HCEC 1CT (cell line): ENCODE measurements at places on chromosomes 5 and 9.

GRCh38 chr9:117485176-117485575, 70.3 kb upstream of the ASTN2 start:
- no peak for DNase-seq

DNA sequence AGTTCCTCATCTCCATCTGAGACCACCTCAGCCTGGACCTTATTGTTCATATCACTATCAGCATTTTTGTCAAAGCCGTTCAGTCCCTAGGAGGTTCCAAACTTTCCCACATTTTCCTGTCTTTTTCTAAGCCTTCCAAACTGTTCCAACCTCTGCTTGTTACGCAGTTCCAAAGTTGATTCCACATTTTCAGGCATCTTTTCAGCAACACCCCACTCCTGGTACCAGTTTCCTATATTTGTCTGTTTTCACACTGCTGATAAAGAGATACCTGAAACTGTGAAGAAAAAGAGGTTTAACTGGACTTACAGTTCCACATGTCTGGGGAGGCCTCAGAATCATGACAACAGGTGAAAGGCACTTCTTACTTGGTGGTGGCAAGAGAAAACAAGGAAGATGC, 622.1 kb downstream of the MAT2B start:
- DNase-seq: no peak

DNA sequence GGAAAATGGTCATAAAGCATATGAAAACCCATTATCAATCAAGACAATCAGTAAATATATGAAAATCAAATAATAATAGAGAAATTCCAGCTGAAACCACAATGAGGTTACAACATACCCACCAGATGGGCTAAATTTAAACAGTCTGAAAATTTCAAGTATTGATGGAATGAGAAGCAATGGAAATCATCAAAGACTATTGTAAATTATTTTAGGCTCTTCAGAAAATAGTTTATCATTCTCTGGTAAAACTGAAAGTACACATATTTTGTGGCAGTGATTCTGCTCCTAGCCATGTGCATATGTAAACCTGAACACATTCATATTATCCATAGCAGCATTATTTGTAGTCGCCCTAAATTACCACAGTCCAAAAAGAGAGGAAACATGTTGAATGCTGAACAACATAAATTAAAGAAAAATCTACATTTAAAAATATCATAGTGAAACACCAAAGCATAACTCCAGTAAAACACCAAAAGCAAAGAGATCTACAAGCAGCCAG, 215.3 kb downstream of the PRELID2 start:
- DNase-seq: peak; percentile 1

GRCh38 chr9:5459289-5459829, 9.0 kb downstream of the CD274 start:
- no peak for DNase-seq

DNA sequence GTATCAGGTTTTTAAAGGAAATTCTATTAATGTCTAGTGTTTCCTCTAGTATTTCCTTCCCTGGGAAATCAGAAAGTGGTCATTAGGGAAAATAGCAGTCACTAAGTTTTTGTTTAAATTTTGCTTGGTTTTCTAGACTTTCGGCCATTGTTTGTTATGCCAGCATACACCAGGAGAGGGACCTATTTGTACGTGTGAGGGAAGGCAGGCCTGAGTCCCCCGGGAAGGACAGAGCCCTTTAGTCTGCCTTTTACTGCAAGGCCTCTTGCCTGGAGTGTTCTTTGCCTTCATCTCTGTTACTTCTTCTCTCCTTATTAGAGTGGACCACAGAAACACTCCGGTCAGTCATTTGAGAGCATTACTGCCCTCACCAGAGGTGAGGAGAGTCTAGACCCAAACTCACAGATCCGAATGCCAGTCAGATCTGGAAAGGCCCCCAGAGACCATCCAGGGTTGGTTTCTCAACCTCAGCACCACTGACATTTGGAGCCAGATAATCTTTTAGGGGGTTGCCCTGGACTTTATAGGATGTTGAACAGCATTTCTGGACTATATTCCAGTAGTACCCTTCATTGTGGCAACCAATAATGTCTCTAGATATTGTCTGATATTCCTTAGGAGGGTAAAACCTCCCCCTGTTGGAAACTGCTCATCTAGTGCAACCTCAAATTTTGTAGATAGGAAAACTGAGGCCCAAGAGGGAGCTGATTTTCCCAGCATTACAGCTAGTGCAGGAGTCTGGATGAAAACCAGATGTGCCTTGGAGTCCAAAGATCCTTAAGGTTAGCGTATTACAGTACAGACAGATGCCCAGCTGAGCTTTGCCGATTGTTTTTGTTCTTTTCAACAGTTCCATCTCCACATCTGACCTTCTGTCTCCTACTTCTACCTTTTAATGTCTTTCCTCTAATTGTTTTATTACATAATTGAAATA, 93.0 kb upstream of the NIPAL4 start:
- DNase-seq: peak; percentile 79

- no peak for DNase-seq
Observed at GRCh38 chr5:580436-580835, 31.7 kb upstream of the CEP72 start.

GRCh38 chr5:6504677-6505415, 56.2 kb downstream of the UBE2QL1 start:
- DNase-seq: peak; percentile 32

DNA sequence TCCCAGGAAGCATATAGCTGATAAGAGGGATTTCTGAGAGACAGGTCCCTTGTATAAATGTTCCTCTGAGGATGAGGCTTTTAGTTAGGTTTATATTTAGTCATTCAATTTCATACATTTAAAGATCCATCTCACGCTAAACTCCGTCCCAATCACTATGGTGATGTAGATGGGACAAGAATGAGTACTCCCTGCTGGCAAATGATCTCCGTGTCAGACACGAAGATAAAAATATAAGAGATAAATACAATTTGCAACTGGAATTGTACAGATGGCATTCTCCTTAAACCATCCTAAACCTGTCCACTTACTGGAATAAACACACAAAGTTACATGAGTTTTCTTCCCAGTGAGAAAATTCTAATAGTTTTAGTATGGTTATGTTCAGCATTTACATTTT, 233.0 kb downstream of the PRR16 start:
- DNase-seq: no peak
